Daoy (cell line): ENCODE measurements at places on chromosomes 4 and X.

- no peak for DNase-seq
Measured at GRCh38 chr4:163495900-163496299, 1.4 kb downstream of the TMA16 start.

DNA sequence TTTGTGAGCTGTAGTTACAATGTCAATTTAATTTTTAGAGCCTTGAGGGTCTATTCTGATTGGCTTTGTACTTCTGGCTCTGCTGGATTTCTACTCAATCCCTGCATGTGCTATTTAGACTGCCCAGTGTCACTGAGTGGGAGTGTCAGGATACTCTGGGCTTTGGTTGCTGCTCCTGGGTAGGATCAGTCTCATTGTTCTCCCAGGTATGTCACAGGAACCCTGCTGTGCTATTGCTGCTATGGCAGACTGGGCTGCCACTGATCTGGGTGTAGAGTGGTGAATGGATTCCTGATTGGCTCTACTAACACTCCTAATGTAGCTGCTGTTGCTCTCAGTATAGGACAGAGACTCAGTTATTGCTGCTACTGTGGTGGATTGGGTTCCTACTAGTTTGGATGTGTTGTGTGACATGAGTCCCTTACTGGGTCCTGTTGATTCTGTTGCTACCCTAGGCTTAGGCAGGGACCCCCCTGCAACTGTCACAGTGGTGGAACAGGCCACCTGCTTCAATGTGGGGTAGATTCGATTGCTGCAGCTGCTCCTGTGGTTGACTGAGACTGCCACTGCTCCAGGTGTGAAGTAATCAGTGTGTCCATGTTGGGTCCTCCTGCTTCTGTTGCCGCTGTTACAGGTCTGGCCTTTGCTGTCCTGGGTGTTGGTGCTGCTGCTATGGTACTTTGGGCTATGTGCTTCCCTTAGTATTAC, 707.8 kb upstream of the AMOT start:
- DNase-seq = no peak

GRCh38 chr4:154049457-154050181, 260.7 kb upstream of the SFRP2 start:
- no peak for DNase-seq

DNA sequence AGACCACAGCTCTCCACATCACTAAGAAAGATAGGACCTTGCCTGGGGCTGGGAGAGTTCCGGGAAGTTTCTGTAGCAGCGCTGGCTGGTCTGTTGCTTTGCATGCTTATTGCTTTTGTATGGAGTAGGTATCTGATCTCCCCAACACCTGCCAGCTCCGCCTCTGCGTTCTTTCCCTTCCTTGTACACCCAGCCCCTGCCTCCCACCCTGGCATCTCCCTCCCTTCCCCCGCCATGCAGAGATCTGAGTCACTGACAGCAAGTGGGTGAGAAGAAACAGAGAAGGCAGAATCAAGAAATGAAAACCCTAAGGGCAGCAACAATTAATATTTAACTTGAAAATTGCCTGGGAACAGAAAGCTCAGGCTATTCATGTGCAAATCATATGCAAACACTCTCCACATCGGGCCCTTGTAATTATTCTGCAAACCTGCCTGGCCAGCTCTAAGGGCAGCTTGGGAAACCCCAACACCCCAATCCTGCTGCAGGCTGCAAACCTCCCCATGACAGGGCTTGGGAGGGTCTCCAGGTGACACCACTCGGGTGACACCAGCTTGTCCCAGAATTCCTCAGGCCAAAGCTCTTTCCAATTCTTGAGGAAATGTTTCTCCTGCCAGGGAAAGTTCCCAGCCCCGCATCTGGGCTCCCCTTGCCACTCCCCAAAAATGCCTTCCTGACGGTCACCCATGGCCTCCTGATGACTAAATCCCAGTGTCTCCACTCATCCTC, 257.2 kb downstream of the FBXW7 start:
- DNase-seq = no peak

- no peak for DNase-seq
Measured at GRCh38 chr4:140776556-140776955, 20.4 kb upstream of the TBC1D9 start.

DNA sequence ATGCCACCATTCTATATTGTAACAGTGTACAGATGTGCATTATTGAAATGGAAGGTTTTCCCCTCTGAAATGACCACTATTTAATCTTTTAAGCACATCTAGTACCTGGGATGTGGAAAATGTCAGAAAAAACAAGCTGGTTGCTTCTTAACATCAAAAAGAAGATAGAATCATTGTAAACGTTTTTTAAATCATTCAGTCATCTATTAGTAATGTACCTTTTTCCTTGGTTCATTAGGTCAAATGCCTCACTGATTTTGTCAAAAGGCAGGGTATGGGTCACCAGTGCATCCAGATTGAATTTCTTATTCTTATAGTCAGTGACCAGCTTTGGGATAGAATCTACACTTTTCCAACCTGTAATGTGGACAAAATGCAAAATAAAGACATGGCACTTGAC, 17.7 kb downstream of the ADH4 start:
- no peak for DNase-seq

- no peak for DNase-seq
Measured at GRCh38 chrX:47223476-47224250, 5.2 kb downstream of the CDK16 start.

DNA sequence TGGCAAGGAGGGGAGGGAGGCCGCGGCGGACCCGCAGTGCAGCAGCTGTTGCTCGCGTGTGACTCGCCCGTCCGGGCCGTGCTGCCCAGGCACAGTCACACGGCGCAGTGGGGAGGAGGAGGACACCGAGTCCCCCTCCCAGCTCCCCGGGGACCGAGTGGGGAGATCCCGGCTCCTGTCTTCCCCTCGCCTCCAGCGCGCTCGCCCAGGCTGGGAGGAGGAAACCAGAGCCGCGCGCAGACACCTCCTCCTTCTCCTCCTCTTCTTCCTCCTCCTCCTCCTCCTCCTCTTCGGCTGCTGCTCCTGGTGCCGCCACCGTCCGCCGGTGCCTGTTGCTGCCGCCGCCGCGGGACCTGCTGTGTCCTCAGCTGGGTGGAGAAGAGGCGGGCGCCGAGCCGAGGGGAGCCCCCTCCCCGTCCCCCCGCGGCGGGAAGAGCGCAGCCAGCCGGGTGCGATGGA, at the start of gene TBC1D1:
TSS of gene TBC1D1 (plus strand) at position 284 of the 459 bp plus-strand sequence. CDS start 11,012 bp downstream, outside the sequence.
- peak; percentile 34 for DNase-seq

GRCh38 chr4:14465507-14465906, 536.8 kb upstream of the CPEB2 start:
- DNase-seq = no peak

GRCh38 chr4:171834640-171835039, 21.4 kb downstream of the GALNTL6 start:
- DNase-seq = no peak
